ENCODE measurements at places on chromosomes 4 and X.

- no peak for DNase-seq
Measured at GRCh38 chr4:34939073-34939472, 1305.2 kb downstream of the ARAP2 start.

DNA sequence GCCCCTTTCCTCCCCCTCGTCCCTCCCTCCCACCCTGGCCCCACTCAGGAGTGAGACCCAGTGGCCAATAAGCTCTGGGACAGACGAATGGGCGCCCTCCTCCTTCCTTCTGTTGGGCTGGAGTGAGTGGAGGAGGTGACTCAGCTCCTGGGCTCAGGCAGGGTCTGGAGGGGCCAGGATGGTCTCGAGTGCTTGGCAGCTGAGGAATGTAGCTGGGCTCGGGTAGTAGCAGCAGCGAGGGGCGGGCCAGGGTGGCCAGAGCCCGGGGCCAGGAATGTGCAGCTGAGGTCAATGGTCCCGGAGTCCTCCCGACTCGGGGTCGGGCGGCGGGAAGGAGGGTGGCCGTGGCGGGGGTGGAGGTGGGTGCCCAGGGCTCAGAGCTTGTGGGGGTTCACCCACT, 15.0 kb downstream of the G6PD start:
- DNase-seq, result no peak

- DNase-seq, result no peak
Measured at GRCh38 chr4:94141001-94141400, 66.7 kb upstream of the SMARCAD1 start.

- no peak for DNase-seq
Measured at GRCh38 chr4:186900984-186901383, 177.3 kb upstream of the FAT1 start.

DNA sequence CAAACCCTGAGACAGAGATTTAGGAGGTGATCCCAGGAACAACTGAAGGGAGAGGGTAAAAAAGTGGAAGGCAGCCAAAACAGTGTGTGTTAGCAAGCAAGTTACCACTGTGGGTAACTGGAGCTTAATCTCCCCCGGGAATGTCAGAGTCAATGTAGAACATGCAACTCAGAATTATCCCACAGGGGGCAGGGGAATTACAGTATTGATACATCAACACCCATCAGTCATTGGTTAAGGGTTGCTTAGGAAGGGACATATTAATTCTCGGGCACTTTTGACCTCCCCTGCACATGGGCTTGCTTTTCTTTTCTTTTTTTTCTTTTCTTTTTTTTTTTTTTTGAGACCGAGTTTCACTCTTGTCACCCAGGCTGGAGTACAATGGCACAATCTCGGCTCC, 29.3 kb downstream of the CXorf58 start:
- no peak for DNase-seq

DNA sequence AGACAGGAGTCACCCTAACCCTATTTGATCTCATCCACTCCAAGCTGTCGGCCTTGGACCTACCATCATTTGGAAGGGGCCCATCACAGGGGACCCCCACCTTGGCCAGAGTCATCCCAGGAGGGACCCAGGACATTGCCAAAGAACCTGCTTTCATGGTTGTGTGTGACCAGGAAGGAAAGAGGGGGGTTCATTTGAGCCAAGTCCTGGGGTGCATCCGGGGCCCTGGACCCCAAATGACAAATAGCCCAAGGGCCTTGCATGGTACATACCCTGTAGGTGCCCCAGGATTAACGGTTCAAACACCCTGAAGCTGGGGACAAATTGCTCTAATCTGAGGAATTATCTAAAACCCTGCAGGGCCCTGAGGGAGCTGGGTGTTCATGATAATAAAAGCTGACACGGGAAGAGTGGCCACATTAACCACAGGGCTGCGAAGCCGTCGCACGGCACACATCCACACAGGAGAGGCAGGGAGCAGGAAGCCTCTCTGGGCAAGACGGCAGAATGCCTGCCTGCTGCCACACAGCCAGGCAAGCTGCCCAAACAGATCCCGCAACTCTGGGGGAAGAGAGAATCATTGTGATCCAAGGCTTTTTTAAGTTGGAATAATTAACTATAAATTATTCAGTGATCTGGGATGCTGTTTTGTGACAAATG, 28.2 kb upstream of the PPP2R2C start:
- no peak for DNase-seq

DNA sequence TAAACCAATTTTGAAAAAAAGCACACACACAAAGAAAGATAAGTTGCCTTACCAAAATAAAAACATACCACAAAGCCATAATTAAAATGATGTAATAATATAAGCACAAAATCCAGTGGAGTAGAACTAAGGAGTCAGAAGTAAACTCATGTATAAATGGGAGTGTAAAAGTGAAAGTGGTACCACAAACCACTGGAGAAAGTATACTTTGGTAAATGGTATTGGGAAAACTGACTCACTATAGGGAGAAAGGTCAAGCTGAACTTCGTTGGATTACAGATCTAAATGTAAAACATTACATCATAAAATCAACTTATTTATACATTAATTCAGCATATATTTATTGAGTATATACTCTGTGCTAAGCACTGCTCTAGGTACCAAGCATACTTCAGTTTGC, 46.3 kb upstream of the HHIP start:
- no peak for DNase-seq

DNA sequence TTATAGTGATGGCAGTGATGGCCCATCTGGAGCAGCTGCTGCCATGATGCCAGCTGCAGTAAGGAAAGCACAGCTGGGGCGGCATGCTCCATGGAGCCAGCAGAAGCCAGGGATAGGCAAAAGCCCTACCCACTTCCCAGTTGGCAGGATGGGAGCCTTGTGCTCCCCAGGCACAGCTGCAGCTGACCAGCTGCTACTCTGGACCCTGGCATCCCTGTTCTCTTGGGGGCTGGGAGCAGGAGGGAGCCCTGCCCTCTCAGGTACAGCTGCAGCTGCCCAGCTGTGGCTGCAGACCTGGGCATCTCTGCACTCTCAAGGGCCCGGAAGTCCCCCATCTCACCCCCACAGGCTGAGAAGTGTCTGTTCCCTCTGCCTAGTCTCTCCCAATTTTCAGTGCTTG, 531.9 kb downstream of the PCDH18 start:
- no peak for DNase-seq

- no peak for DNase-seq
Measured at GRCh38 chr4:113447769-113448168, 313.8 kb downstream of the CAMK2D start.

- no peak for DNase-seq
Measured at GRCh38 chrX:135346975-135347374, 37.7 kb downstream of the ETDC start.
